ENCODE measurements at places on chromosomes 3 and 15. TPM values are rescaled to one million over a fixed set of nuclear protein-coding genes. Genes with fewer than 3 reads are reported as not detected.

- no peak for DNase-seq
These were observed 150.8 kb downstream of the ATP10A start for GRCh38 chr15:25712192-25712960.

The SYNPR gene
- total RNA-seq = 127 TPM

DNA sequence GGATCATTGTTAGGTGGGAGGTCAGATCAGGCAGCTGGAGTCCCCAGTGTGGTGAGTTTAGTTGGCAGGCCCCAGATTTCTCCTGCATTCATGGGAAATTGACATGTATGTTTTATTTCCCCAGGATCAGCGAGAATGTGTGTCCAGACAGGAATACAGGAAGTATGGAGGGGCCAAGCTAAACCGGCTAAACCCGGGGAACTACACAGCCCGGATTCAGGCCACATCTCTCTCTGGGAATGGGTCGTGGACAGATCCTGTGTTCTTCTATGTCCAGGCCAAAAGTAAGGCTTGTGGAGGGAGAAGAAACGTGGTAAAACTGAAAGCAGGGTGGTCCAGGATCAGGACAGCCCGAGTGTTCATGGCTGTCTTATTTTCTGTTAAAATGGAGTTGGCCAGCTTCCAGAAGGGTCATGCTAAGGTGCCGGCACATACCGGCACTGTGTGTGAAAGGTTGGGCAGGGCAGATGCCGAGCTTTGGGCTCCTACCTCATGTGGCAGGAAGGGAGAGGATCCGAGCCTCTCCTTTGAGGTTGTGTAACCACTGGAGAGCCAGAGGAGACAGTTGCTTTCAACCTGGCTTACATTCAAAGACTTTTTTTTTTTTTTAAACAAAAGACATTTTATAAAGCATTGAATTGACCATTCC, 83.1 kb downstream of the PGPEP1L start:
- no peak for DNase-seq

The CRYGS gene
- total RNA-seq = 8.4 TPM

- no peak for DNase-seq
These were observed 30.8 kb downstream of the TMEM45A start for GRCh38 chr3:100523050-100523760.

- DNase-seq = no peak
These were observed 525.1 kb upstream of the ROBO2 start for GRCh38 chr3:76514836-76515235.

The MAGI1 gene
- total RNA-seq = 77.6 TPM

GRCh38 chr15:69510556-69510955, 57.9 kb downstream of the RPLP1 start:
- no peak for DNase-seq

GRCh38 chr3:136444581-136444980, 194.4 kb downstream of the PCCB start:
- no peak for DNase-seq

The NRG4 gene
- 10.7 TPM for total RNA-seq

DNA sequence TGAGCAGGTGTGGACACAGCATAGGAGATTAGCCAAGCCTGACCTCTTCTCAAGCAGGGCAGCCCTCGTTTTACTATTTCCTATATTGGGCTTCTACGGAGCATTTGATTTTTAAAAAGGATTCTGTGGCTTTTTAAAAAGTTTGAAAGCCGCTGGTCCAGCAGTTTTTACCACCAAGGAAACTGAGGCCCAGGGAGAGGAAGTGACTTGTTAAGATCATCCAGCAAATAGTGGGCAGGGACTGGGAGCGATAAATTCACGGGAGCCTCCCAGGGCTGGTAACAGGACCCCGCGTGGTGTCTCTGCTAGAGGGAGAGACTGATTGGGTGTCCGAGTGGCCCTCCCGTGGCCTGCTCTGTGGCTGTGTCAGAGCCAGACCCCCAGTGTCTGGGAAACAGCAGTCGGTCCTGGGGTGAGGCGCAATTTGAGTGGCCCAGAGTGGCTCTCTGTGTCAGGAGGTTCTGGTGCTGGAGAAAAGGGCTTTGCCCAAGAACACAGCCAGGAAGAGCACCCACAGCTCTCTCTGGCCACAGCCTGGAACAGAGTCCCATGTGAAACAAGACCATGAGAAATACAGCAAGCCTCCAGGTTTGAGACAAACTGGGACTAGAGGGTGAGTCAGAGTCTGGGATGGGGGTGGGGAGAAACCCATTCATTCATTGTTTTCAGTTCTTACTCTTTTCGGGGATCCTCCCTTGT, 4.2 kb downstream of the FURIN start:
- DNase-seq = no peak

- DNase-seq = no peak
These were observed 125.1 kb upstream of the ZBTB20 start for GRCh38 chr3:115272036-115272824.

The C2CD4B gene
- 0.38 TPM for total RNA-seq

The PP2D1 gene
- not detected for total RNA-seq

- DNase-seq = no peak
These were observed 29.4 kb downstream of the NR2F2 start for GRCh38 chr15:96359616-96360521.
